ENCODE measurements at places on chromosomes 5 and 9.
A peak's percentile ranks its signal among the peaks of the same experiment; 100 is the strongest.

DNA sequence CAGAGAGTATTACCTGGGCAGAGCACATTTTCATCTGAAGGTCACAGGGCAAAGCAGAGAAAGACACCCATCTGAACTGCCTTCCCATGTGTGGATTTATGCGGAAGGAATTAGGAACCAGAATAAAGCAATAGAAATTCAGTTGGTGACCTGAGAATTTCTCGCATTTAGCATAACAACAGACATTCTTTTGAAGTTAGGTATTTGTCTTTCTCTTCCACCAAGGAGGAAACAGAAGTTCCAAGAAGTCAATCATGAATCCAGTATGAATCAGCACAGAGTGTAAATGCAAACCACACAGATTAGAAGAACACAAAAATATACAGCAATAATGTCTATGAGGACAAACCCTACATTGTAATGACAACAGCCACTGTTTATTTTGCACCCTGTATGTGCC, 515.2 kb upstream of the BRINP1 start:
- peak; percentile 6 for DNase-seq

GRCh38 chr9:17509151-17509550, 69.7 kb upstream of the SH3GL2 start:
- no peak for DNase-seq

GRCh38 chr9:82606071-82606470, 456.9 kb downstream of the RASEF start:
- no peak for DNase-seq

DNA sequence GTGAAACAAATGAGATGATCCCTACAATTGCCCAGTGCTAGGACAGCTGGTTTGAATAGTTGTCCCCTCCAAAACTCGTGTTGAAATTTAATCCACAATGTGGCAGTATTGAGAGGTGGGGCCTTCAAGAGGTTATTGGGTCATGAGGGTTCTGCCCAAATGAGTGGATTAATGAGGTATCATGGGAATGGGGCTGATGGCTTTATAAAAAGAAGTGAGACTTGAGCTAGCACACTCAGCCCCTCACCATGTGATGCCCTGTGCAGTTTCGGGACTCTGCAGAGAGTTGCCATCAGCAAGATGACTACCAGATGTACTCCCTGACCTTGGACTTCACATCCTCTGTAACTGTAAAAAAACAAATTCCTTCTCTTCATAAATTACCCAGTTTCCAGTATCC, 33.1 kb downstream of the RANBP6 start:
- DNase-seq: no peak

GRCh38 chr9:71549023-71549422, 219.3 kb downstream of the CEMIP2 start:
- no peak for DNase-seq

DNA sequence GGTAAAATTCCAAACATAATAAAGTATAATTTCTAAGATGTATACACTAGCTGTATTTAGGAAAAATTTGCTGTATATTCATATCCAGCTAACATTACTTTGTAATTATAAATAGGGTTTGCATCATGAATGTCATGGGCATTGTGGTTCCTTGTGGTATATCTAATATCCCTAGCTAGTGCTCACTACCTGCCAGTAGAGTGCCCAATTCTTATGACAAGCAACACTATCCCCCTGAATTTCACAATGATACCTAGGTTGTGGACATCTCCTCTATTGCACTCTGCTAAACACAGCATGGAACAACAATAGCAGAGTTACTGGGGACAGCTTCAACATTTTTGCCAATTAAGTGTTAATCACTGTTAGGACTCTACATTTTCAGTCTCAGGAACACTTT, 1656.5 kb downstream of the EFNA5 start:
- no peak for DNase-seq

- DNase-seq: no peak
Observed at GRCh38 chr9:89145097-89145496, 33.5 kb downstream of the SHC3 start.

GRCh38 chr5:43664501-43665040, 61.6 kb downstream of the NNT start:
- peak; percentile 25 for DNase-seq

DNA sequence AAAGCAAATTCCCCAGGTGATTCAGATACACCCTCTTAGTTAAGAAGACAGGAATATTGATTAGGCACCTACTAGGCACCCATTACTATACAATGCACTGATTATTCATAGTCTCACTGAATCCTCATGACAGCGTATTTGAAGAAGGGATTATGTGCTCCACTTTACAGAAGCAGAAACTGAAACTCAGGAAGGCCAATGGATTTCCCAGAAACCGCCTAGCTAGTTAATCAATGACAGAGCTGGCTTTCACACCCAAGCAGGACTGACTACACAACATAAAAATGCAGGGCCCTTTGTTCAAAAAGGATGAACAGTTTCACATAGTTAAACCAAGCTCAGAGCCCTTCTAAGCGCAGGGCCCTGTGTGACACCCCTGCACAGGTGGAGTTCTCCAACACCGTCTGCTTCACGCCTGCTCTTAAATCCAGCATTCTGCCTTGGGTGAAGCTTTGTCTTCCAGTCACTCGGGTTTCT, 117.3 kb downstream of the TTLL11 start:
- peak; percentile 48 for DNase-seq

DNA sequence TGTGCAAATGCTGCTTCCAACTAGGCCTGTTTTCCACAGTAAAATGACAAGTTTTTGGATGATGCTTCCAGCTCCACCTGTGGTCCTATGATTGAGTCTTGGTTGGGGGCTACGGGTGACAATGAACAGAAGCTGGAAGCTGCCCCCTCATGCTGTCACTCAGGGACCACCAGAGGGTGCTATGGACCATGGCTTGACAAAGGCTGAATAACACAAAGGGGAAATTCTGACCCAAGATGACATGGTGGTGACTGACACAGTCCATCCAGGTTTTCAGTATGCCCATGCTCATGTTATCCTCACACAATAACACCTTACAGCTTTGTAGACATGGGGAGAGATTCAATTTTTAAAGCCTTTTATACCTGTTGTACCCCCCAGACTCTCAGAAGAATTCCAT, 23.9 kb upstream of the SAP30L start:
- DNase-seq: no peak

DNA sequence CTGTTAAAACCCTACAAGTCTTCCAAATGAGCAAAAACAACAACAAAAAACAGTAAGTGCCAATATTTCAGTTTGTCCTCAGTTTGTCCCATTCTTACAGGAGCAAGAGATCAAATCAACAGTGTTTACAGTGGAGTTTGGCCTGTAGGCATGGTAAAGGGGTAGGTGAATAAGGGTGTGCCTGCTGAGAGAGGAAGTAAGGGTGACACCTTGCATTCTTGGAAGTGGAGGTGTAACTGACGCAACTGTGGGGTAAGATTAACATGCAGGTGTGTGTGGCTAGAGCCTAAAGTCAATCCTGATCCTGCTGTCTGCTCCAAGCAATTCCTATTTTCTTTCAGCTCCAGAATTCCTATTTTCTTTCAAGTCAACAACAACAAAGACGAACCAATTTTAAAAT, 43.4 kb downstream of the PFDN1 start:
- DNase-seq: no peak

Data from AG08395 (cell line).